NCI-H1048 (cell line): ENCODE measurements at places on chromosomes 1 and 21.
A peak's percentile ranks its signal among the peaks of the same experiment; 100 is the strongest.

DNA sequence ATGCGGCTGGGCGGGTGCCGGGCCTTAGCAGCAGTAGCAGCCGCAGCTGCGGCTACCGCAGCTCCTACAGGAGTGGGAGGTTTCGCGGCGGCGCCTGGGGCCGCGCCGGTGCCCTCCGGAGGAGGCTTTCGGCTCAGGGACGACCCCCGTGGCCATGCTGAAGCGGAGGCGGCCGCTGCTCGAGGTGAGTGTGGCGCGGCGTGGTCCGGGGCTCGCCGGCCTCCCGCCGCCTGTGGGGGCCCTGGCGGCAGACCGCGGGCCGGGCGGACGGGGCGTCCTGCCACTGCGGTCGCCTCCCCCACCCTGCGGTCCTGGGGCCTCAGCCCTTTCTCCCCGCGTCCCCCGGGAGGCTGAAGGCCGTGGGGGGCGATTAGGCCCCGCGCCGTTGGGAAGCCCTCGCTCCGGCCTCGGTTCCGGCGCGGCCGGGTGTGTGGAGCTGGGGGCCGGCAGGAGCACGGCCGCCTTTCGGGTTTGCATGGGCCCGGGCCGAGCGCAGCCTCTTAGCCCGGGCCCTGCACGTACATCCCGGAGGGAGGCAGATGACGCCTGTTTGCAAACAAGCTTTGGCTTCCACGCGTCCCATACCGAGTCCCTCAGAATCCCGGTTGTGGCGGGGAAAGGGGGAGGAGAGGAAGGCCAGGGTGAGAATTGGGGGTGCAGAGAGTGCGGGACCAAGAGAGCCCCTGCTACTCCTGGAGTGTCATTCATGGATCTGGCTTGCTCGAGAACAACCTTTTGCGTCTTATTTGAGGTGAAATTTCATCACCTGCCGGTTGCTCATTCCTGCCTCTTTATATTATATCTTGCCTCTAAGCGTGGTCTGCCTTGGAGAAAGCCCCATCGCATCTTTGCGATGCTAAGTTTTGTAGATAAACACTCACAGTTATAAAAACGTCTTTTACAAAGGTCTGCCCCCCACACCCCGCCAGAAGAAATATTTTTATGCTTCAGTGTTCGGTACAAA, 613 bp downstream of the ZFYVE9 start:
- no peak for DNase-seq

GRCh38 chr1:64124704-64125440, 78.6 kb upstream of the UBE2U start:
- DNase-seq: no peak

DNA sequence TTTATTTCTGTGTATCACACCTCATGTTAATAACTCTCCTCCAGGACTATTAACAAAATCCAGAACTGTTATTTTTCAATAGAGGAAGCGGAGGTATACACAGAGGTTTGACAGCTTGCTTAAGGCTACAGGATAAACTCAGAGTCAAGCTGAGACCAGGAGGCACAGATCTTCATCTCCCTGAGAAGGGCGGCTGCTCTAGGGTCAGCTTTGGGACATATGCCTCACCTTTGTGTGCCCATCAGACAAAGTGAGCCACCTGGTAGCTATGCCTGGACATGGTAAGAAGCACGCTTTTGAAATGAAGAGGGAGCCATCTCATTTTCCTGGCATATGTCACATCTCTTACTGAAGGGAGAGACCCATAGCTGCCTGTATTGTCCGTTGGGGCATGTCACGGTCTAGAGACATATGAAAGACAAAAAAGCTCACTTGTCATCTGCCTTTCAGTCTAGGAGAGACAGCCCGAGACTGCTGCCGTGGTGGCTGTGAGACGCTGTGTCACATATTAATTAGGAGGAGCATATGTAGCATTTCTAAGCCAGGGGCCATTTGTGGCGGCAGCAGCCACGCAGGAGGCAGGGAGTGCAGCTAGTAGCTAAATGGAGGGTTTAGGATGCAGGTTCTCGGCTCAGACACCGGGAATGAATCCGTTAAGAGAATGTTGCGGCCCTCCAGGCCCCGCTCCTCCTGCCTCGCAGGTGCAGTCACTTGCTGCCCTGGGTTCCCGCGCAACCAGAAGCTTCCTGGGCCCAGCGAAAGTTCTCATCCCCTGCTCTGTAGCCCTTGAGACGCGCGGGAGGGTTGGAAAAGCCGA, 161.3 kb upstream of the C1orf21 start:
- no peak for DNase-seq

DNA sequence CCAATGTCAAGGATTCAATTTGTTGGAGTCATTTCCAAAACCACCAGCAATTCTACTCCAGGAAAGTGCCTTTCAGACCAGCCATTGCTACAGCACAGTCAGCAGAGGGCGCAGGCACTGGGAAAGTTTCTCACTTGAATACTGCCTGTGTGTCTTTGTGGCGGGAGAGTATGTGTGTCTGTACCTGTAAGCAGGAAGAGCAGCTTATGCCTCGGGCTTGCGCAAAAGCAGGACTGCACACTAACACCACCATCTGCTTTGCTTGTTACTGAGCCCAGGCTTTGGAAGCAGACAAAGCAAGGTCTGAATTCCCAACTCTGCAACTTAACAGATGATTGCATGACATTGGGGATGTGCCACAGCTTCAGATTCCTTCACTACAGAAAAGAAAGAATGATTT, 7.0 kb upstream of the CTSE start:
- peak; percentile 87 for DNase-seq

GRCh38 chr1:13514821-13515220, 1.0 kb upstream of the LRRC38 start:
- DNase-seq: no peak

GRCh38 chr21:37463083-37463801, 96.7 kb downstream of the DYRK1A start:
- DNase-seq: no peak
